AG04449 (cell line): ENCODE measurements at places on chromosomes 13 and 19.

GRCh38 chr19:54393381-54393780 is 21.9 kb upstream of the TTYH1 start:
- DNase-seq = no peak

DNA sequence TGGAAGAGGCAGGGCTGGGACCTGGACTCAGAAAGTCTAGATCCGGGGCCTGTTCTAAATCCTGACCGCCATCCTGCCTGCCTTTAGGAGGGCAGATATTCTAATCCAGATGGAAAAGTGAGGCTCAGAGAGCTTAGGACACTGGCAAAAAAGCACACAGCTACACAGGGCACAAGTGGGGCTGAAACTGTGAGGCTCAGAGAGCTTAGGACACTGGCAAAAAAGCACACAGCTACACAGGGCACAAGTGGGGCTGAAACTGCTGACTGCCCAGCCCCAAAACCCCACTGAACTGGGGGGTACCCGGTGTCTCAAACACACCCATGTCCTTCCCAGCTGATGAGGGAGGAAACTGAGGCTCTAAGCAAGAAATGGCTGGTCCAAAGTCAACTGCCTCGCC is 2.0 kb downstream of the AKT1S1 start:
- no peak for DNase-seq

DNA sequence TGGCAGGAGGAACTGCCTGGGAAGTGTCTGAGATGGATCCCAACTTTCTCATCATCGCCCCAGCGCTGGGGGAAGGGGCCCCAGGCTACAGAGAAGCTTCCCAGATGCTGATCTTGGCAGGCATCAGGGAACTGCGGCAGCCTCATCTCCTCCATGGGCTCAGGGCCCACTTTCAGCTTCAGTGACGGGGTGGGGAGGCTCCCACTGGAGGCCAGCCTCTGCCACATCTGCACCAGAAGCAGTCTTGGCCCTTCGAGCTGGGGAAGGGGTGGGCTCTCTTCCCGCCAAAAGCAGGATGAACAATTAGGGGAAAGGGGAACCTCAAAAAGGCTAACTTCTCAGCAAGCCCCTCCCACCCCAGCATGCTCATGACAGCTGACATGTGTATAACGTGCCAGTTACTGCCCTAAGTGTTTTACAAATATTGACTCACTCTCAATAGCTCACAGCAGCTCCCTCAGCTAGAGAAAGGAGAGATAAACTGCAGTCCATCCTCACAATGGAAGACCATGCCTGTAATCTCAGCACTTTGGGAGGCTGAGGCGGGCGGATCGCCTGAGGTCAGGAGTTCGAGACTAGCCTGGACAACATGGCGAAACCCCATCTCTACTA is 7.1 kb upstream of the S1PR2 start:
- DNase-seq = no peak

- no peak for DNase-seq
These were observed 1565.5 kb downstream of the UQCRFS1 start for GRCh38 chr19:27647423-27647822.

DNA sequence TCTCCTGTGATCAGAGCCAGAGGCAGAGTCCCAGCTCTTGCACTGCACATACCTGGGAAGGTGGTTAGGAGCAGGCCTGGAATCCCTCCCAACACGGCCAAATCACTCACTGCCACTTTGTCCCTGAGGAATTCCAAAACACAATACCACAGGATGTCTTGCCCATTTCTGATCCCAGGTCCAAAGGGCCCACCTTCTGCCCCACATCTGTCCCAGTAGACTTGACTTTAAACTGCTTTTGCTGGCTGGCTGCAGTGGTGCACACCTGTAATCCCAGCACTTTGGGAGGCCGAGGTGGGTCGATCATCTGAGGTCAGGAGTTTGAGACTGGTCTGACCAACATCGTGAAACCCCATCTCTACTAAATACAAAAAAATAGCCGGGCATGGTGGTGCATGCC is 18.9 kb downstream of the ZNF536 start:
- DNase-seq = no peak

- no peak for DNase-seq
These were observed 23.5 kb upstream of the LAIR1 start for GRCh38 chr19:54387991-54388801.

DNA sequence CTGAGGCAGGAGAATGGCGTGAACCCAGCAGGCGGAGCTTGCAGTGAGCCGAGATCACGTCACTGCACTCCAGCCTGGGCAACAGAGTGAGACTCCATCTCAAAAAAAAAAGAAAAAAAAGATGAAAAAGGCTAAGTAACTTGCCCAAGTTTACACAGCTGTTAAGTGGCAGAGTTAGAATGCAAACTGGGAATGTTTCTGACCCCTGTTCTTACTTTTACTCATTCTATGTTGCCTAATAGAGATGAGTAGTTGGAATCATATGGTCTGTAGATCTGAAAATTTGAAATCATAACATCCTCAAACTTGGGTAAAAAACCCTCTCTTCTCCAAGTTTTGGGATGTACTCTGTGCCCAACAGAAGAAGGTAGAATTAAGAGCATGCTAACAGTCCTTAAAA is 235.8 kb upstream of the RFC3 start:
- DNase-seq = no peak

DNA sequence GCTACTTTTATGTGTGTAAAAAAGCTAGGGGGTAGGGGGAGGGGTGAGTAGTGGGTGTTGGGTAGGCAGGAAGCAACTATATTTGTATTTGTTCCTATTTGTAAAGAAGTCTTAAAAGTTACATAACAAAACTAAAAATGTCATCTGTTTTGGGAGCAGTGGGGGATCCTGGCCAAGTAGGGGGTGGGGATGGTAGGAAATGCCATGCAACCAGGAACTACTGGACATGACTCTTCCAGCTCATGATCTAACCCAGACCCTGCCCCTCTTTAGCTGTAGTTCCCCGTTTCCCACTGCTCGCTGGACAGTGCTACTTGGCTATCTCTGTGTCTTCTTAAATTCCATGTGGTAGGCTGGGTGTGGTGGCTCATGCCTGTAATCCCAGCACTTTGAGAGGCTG is 3.2 kb downstream of the GTF3A start:
- DNase-seq = no peak

GRCh38 chr19:42091742-42092141 is 15.8 kb downstream of the ZNF574 start:
- no peak for DNase-seq

DNA sequence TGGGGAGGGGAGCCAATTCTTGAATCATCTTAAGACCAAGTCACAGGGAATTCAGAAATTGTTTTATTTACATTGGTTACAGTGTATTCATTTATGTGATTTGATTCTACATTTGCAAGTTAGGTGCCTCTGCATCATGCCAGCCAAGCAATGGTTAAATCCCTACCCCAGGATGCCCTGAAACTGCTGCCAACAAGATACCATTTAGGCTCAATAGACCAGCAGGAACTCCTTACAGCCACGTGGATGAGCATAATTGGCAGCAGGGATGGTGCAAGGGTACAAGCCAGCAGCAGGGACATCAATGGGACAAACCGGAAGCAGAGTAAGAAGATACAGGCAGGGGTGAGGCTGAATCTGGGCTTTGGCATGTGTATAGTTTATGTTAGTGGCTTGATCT is 72.4 kb upstream of the NBEA start:
- DNase-seq = no peak

- no peak for DNase-seq
These were observed 339.9 kb downstream of the SLC7A1 start for GRCh38 chr13:29255567-29255966.
